Activated T-cell treated with anti-CD3 and anti-CD28 coated beads for 1 hour (primary cell): ENCODE measurements at places on chromosomes 6 and 20.

DNA sequence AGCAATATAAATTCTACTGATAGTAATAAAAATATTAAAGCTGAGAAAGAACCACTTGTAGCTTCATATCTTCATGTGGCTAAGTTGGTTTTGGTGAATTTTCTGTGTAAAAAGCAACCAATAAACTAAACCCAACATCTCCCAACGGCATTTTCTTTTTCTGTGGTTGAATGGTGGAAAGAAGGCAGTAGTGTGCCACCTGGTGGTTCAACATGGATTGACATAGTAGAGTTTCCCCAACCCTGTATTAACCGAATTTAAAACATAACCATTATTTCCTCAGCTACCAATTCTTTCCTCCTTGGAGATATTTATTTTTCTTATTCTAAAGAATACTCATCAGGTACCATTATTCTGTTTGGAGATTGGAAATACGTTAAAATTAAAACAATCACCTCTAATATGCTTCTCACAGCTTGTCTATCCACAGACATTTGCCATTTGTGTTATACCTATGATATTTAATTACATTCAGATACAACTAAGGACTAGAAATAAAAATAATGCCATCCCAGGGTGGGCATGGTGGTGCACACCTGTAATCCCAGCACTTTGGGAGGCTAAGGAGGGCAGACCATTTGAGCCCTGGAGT lies 117.1 kb upstream of the EEF1E1 start:
- peak; percentile 14 for DNase-seq

DNA sequence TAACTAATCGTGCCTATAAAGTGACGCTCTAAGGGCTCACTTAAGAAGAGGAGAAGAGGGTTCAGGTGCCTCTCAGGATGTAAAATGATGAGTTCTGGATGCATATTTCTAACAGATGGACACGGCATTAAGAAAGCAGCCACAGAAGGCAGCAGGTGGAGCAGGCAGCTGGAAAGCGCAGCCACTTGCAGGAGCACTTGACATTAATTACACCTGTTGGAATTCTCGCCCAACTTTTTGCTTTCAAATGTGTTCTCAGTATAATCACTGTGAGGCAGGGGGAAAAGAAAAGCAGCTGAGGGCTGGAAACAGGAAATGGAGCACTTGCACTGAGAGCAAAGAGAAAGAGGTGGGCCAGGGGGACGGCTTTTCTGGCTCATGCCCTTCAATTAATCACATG lies 164.2 kb downstream of the NKAIN2 start:
- no peak for DNase-seq

DNA sequence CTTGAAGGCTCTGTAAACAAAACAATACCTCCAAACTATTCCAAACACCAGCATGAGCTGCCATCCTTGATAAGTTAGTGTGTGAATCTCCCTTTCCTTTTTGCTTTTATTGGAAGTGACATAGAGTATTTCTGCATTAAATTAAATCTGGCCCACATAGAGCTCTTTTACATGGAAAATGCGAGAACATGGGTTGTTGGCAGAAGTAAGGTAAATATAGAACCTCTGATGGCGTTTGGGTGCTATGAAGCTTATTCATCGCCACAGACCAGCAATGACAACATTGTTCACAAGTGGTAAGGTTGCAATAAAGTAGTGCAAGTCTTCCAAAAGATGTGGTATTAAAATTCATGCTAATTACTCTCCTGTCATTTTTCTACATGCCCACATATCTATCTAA lies 445.8 kb upstream of the JAG1 start:
- DNase-seq, result no peak

DNA sequence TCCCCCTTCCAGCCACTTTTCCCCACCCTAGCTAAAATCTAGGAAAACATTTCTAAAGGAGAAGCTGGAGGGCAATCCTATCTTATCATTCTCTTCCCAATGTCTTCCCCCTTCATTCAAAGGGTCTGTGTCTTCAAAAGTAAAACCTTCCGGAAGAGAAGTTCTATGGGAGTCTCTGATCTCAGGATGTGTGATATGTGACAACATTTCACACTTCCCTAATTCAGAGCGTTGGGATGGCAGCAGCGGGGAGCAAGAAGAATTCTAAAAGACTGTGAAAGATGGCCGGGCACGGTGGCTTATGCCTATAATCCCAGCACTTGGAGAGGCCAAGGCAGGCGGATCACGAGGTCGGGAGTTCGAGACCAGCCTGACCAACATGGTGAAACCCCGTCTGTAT lies 65.4 kb upstream of the AKIRIN2 start:
- no peak for DNase-seq

- no peak for DNase-seq
Observed at GRCh38 chr6:149212206-149212605, 105.3 kb upstream of the TAB2 start.

- no peak for DNase-seq
Observed at GRCh38 chr20:47691625-47692024, 93.7 kb downstream of the SULF2 start.

DNA sequence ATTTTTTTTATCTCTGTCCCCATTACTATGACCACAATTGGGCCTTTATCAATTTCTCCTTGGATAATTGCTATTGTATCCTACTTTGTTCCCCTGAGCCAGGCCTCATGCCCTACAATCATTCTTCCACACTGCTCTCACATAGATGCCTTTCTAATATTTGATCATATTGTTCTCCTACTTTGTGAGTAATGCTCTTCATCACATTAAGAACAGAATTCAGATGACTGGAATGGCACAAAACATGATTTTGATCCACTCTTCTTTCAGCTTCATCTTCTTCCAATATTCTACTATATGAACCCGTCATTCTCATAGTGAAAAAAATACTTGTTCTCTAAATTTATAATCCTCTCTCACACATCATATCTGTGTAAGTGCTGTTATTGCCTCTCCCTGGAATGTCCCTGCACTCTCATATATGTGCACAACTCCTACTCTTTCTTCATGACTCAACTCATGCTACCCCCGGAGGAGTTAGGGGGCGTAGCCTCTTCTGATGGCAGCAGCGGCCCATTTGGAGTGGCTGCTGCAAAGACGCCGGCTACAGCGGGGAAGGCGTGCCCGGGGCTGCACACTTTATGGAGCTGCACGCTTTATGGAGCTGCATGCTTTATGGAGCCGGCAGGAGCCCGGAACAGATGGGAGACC lies 25.3 kb upstream of the HACE1 start:
- no peak for DNase-seq

- no peak for DNase-seq
Observed at GRCh38 chr6:125732398-125732797, 17.0 kb upstream of the HEY2 start.

DNA sequence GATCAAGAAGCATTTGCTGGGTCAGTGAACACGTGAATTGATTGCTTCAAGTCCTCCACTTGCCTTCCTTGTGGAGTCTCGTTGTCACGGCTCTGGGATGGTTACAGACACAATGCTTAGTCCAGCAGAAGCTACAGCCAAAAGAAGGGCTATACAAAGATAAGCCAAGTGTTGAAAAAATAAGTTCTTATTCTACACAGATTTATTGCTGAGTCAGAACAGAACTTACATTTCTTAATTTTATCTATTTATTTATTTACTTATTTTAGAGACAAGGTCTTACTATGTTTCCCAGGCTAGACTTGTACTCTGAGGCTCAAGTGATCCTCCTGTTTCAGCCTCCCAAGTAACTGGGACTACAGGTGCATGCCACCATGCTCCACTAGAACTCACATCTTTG lies 199.0 kb downstream of the MYLK4 start:
- no peak for DNase-seq

GRCh38 chr20:45104786-45105185 lies 3.9 kb upstream of the KCNS1 start:
- DNase-seq, result no peak

DNA sequence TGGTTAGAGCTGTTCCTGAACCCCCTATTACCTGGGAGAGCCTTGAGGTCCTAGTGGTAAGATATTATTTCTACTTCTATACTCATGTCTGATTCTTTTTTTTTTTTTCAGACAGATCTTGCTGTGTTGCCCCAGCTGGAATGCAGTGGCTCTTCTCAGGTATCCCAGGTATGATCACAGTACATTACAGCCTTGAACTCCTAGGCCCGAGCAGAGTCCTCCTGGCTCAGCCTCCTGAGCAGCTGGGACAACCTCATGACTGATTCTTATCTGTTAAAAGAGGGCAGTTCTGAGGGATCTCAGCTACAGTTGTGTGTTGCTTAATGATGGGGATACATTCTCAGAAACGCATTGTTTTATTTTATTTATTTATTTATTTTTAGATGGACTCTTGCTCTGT lies 30.2 kb downstream of the BAK1 start:
- DNase-seq, result no peak

DNA sequence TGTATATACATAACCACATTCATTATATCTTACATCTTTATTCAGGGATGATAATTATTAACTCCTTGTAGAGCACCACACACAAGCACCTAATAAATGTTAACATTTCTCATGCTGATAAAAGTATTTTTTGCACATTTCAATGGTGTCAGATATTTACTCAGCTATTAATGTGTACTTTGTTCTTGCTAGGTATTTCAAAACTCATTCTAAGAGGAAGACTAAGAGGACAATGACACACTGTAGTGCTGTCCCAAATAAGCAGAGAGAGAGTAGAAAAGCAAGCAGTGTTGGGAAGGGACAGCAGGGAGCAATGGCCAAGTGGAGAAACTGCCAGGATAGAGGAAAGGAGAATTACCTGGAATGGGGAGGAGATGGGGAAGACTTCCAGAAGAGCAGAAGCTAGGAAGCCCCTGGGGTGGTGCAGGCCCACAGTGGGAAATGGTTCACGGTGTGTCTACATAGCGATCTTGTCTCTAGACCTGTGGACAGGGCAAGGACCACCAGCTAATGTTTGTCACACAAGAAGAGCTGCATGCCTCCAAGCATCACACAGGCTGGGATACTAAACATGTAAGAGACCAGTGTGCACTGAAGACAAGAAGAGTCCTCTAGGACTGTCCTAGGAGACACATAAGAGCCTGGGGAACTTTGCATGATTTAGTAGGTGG lies 55.3 kb downstream of the RARS2 start:
- no peak for DNase-seq

GRCh38 chr20:39899881-39900280 lies 789.2 kb downstream of the MAFB start:
- DNase-seq, result no peak

- DNase-seq, result no peak
Observed at GRCh38 chr20:61912665-61913422, 152.8 kb downstream of the TAF4 start.

DNA sequence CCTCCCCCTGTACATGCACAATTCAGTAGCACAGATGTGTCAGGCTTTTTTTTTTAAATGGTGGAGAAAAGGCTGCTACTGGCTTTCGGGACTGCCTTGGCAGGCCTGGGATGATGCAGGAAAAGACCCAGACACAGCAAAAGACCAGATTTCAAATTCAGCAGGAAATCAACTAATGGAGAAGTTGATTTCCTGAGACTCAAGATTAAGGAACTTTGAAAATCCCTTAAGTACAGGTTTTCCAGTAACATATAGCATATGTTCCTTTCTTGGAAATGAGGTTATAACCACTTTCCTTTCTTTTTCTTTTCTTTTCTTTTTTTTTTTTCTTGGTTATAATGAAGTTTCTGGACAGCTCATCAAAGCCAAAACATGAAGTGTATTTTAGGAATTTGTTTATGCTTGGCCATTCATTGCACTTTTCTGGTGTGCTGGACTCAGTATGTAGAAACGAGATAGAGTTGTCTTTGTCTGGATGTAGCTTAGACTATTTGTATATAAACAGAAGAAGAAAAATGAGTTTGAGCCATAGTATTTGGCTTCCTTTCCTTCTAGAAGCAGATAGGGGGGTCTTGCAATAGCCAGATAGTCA lies 119.4 kb downstream of the SASH1 start:
- no peak for DNase-seq

DNA sequence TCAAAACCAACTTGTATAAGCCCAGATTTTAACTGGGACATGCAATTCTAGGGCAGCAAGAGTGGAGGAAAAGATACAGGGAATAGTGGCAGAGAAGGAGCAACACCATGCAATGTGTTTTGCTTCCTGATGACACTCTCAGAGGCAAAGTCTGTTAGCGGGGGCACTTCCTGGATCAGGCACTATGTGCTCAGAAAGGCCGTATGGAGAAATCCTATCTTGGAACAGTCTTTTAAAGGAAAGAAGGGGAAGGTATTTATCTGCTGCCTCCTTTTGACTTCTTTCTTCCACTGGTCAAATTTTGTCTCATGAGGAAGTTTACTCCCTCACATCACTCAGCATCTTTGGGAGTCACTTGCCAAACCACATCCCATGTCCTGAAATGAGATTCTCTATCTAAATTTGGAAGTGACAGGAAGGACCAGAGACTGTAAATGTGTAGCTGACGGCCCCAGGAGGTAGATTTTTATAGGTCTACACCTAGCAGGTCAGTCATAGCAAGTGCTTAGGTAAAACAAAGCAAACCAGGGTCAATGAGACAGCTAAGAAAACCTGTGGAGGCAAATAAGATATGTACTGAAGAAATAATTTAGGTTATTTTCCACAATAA lies 91.7 kb upstream of the ELOVL5 start:
- no peak for DNase-seq

- DNase-seq, result no peak
Observed at GRCh38 chr6:114157848-114158247, 185.0 kb downstream of the HS3ST5 start.

- DNase-seq, result no peak
Observed at GRCh38 chr6:29590218-29590808, 5.4 kb downstream of the OR2H2 start.

DNA sequence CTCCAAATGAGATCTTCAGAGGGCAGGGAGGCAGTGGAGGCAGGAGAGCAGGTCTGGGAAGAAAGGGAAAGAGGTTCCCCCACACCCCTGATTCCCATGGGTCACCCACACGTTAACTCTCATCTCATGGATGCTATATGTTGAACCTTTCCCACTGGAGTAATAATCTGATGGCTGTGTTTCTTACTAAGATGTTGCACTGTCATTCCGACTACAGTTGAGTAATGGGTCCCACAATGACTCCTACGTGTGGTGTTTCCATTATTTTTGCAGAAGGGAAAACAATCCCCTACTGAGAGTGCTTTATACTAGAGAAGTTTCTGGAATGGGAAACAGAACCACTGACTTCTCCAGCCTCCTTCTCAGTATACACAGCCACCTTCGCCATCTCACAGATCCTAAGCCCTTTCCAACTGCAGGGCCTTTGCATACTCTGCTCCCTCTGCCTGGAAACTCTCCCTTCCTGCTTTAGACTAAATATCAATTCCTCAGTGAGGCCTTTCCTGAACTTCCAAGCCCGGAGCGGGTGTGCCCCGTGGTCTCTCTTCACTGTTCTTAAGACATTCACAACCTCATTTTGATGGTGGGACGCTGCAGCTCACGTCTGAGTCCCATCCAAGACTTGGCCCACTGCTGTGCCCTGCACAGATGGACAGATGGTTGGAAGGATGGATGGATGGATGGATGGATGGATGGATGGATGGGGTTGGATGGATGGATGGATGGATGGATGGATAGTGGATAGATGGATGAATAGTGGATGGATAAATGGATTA lies 238.6 kb upstream of the PMEPA1 start:
- no peak for DNase-seq

- DNase-seq, result no peak
Observed at GRCh38 chr20:49405062-49405683, 77.3 kb downstream of the KCNB1 start.

- DNase-seq, result no peak
Observed at GRCh38 chr6:11706171-11706570, 72.4 kb downstream of the ADTRP start.

- DNase-seq, result no peak
Observed at GRCh38 chr20:57563522-57563921, 2.6 kb downstream of the PCK1 start.

- no peak for DNase-seq
Observed at GRCh38 chr6:106156413-106156812, 70.3 kb downstream of the PRDM1 start.
